ENCODE measurements at places on chromosomes 2 and 18.

DNA sequence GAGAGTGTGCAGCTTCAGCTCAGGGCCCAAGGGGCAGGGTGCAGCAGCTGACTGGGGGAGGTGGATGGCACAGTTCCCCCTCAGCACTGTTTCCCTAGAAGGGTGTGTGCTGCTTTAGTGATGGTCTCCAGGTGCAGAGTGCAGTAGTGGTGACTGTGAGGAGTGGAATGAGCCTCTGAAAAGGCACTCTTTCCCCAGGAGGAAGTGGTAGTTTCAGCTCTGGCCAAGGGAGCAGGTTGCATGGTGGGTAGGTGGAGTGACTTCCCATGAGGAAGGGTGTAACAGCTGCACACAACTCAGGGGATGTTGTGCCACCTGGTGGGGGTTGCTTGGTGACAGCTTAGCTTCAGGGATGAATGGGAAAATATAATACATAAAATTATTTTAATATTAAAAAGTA lies 251.5 kb upstream of the NXPH2 start:
- no peak for DNase-seq

- no peak for DNase-seq
Observed at GRCh38 chr18:79941473-79942119, 9.9 kb downstream of the SLC66A2 start.

GRCh38 chr2:191252699-191253098 lies 7.5 kb downstream of the MYO1B start:
- DNase-seq: no peak

DNA sequence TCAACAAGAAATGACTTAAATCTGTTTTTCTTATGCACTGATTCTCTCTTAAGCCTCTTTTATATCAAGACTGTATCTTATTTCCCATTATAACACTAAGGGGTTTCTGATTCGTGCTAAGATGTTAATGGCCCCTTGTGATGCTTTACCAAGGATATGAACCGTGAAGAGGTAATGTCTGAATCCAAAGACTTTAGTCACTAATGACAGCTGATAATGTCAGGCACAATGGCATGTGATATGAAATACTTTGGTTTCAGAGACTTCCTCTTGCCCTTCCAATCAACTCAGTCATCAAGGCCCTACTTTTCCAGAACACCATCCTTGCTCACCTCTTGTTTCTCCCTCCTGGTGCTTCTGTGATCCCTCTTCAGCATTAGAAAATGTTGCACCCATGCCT lies 262.8 kb downstream of the KCNE4 start:
- DNase-seq: no peak

DNA sequence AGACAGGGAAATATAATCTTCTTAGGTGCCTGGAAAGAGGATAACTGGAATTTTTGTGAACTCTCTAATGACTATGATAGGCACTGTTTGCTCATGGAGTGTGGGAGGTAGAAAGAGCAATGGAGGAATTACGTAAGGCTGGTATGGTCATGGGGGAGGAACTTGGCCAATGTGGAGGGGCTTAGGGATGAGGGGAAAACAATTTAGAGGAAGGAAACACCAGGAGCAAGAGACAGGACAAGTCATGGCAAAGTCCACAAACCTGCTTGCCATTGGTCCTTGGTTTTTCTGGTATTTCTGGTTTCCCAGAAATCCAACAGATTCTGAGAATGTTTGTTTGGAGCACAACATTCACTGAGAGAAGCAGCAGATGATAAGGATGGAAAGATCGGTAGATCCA lies 274.2 kb downstream of the DYSF start:
- DNase-seq: no peak

- DNase-seq: no peak
Observed at GRCh38 chr2:27844821-27845255, 45.3 kb downstream of the RBKS start.

DNA sequence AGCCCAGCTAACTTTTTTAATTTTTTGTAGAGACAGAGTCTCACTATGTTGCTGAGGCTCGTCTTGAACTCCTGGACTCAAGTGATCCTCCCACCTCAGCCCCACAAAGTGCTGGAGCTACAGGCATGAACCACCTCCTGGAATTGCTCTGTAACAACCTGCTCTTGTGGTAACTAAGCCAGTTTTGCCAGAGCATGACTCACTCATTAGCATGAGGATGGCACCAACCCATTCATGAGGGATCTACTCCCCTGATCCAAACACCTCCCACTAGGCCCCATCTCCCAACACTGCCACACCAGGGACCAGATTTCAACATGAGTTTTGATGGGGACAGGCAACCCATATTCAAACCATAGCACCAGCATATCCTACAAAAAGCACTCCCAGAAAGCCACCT lies 348.9 kb upstream of the RAB12 start:
- DNase-seq: no peak

DNA sequence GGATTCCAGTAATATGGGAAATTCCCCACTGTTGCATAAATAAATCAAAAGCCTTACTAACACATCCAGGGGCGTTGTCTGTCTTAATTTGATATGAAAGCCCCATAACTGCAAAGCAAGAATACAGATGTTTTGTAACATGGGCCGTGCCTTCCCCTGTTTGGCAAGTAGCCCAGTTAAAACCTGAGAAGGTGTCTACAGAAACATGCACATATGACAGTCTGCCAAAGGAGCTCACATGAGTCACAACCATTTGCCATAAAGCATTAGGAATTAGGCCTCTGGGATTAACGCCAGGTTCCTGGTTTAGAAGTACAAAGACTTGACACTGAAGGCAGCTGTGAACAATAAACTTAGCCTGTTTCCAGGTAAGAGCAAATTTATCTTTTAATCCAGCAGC lies 43.1 kb upstream of the LONRF2 start:
- no peak for DNase-seq

- DNase-seq: no peak
Observed at GRCh38 chr2:191318037-191318728, 73.0 kb downstream of the MYO1B start.

GRCh38 chr2:47653902-47654789 lies 128.8 kb upstream of the MSH6 start:
- DNase-seq: no peak

DNA sequence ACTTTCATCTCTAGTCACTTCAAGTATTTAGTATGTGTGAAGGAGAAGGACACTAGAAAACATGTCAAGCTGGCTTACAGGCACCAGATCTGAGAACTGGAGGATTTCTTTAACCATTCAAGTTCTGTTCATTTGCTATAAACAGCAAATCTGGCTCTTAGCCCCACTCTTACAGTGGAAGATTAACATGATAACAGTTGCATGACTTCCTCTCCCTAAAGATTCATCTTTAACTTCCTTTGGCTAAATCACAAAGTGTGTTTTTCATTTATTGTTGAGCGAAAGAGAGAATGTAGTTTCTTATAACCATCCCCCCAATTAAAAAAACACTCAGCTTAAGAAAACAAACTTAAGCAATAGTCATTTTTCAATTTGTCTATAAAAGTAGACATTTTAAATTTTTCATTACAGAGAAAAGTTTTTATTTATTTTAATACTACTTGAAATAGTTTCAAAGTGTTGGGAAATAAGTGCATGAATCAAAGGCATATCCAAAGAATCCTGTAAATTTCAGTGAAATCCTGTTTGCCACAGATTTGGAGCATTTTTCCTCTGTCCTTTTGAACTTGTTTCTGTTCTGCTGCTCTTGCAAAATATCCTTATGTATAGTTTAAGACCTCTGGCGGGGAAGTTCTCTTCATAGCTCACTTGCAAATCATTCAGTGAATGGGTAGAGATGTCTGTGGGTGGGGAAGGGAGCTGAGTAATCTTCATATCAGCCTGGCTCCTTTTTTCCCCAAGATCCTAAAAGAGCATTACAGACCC lies 241.0 kb upstream of the RBBP8 start:
- DNase-seq: no peak

DNA sequence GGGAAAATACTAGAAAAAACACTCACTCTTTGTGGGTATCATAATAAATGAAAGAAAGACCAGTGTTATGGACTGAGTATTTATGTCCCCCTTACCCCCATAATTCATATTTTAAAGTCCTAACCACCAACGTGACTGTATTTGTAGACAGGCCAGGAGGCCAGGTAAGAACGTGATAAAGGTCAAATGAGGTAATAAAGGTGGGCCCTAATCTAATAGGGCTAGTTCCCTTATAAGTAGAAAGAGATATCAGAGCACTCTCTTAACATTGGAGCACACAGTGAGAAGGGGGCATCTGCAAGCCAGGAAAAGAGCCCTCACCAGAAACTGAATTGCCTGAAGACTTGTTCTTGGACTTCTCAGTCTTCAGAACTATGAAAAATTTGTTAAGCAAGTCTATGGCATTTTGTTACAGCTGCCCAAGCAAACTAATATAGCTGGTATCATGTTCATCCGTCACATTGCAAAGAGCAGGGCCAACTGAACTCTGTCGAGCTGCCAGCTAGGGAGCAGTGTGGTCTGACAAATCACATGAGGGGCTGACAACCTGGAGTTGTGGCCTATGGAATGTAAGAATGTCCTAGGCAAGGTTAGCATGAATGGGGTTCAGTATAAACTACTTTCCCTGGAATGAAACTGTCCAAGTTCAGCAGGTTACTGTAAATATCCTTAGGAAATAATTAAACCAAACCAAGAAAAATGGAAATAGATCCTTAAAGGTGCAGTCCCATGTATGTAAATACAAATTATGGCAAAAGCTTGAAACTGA lies 280.9 kb downstream of the ZNF385B start:
- DNase-seq: no peak

- no peak for DNase-seq
Observed at GRCh38 chr2:126914811-126915500, 16.3 kb downstream of the TEX51 start.

DNA sequence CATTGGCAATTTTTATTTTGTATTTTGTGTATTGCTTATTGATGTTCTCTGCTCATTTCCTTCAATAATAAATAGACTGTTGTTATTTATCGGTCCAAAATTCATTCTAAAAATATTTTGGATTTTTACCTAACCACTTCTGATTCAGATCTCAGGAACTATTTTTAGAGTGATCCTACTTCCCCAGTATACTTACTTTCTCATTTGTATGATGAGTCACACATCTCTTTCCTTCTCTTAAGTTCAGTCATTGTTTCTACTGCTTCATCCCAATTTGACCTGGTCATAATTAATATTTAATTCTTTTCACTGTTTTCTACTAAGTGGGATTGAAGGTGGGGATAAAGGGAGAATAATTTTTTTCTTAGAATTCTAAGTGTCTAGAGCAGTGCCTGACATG lies 75.1 kb downstream of the AGPS start:
- no peak for DNase-seq

DNA sequence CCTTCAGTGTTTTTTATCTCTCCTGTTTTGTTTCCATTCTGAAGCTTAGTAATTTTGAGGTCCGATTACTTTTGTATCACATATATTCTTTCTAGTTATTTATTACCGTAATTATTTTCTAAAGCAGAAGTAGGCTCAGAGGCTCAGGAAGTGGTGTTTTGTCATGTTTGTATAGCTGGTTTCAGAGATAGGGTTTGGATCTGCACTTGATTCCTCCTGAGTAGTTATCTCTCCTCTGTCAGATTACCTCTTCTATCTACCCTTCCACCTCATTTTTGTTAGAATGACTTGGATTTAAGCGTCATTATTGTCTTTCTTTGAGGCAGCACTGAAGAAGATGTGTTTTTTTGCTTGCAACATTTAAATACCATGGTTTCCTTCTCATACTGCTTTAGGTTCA lies 95.4 kb downstream of the MTA3 start:
- no peak for DNase-seq

GRCh38 chr2:104914509-104914908 lies 60.6 kb downstream of the POU3F3 start:
- no peak for DNase-seq

- DNase-seq: no peak
Observed at GRCh38 chr2:150107816-150108215, 379.7 kb downstream of the RND3 start.

- no peak for DNase-seq
Observed at GRCh38 chr2:25570161-25570845, 103.1 kb downstream of the DTNB start.

DNA sequence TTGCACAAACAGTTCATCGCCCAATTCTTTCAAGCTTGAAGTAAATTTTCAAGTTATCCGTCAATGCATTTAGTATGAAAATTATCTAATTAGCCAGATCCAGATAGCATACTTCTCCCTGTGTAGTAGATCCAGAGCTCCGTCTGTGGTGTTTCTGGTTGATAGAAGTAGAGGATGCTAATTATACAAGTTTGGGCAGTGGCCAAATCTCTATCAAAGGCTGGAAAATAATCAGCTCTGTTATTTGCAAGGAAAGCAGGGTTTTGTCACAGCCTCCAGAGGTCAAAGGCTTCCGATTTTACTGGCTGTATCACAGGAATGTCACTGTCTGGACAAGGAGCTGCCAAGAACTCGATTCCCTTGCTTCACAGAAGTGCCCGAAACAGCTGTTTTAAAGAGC lies 28.6 kb downstream of the LRRC30 start:
- no peak for DNase-seq

DNA sequence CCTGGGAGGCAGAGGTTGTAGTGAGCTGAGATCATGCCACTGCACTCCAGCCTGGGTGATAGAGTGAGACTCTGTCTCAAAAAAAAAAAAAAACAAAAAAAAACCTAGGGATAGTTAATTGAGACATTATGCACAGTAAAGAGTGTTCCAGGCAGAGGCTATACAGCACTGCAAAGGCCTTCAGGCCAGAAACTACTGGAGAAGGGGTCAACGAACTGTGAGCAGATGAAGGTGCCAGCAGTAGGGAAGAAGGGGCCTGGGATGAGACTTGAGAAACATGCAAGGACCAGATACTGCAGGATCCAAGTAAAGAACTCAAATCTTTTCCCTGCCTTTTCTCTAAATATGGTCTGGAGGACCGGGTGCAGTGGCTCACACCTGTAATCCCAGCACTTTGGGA lies 26.0 kb upstream of the PCBP1 start:
- no peak for DNase-seq

DNA sequence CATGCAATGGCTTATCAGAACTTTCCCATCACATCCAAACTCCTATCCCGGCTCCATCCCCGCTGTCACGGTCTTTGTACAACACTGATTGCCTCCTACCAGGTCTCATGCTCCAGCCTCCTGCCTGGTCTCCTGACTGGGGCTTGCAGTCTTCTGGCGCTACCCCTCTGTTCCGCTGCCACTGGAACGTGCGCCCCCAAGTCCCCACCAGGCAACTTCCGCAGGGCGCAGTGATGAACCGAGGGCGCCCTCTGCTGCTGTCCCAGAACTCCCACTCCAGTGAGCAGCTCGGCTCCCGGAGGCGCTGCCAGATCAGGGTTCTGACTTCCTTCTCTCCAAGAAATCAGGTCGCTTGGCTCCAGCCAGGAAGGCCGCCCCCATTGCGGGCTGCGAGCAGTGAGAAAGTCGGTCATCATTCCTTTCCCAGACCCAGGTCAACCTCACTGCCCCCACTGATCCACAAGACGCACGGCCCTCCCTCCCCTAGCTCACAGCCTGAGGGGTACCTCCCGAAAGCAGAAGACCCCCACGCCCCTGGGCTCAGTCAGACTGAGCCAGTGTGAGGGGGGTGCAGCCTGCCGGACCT lies 43.9 kb upstream of the RAB11FIP5 start:
- no peak for DNase-seq

GRCh38 chr2:27613985-27614384 lies 14.8 kb downstream of the CCDC121 start:
- no peak for DNase-seq

DNA sequence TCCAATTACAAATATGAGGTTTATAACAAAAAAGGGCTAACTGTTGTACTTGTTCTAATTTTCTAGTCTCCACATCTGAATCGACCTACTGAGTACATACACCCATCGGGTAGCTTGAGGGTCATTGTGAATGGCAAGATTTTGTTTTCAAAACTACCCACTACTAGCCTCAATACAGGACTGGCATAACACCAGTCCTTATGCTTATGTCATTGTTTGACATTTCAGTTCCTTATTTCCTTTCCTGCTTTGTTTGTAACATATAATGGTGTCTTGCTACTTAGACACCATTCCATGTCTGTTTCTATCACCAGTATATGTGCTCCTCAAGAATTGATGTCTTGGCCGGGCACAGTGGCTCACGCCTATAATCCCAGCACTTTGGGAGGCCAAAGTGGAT lies 86.0 kb downstream of the EPHA4 start:
- no peak for DNase-seq
